ENCODE measurements at places on chromosomes 2 and 18.
A peak's percentile ranks its signal among the peaks of the same experiment; 100 is the strongest.

- no peak for DNase-seq
These were observed 55.8 kb upstream of the MGAT5 start for GRCh38 chr2:134198006-134198634.

DNA sequence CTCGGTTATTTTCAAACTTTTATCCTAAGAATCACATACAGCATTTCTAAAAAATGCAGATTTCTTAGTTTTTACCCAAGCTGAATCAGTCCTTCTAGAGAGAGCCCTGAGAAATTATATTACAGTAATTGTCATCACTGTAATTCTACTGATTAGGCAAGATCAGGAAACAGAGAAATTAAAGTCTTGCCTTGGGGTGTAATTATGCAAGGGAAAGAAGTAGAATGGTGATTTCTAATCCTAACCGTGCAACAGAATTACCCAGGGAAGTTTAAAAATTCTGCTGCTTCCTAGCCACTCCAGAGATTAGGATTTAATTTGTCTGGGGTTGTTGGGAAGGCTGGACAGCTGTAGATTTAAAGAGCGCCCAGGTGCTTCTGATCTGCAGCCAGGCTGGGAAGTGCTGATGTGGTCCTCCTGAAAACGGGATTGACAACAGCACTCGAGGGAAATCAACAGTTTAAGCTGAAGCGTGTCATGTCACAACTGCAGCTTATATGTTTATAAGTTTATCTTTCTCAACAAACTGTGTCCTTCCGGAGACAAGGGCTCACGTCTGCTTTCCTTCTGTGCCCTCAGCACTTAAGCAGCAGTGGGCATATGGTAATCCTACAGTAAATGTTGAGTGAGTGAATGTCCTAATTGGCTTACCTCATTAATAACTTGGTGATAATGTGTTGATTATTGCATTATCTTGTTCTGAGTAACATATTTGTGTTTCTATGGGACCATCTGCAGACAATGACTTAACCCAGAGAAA, 671.9 kb upstream of the SOX11 start:
- DNase-seq = no peak

DNA sequence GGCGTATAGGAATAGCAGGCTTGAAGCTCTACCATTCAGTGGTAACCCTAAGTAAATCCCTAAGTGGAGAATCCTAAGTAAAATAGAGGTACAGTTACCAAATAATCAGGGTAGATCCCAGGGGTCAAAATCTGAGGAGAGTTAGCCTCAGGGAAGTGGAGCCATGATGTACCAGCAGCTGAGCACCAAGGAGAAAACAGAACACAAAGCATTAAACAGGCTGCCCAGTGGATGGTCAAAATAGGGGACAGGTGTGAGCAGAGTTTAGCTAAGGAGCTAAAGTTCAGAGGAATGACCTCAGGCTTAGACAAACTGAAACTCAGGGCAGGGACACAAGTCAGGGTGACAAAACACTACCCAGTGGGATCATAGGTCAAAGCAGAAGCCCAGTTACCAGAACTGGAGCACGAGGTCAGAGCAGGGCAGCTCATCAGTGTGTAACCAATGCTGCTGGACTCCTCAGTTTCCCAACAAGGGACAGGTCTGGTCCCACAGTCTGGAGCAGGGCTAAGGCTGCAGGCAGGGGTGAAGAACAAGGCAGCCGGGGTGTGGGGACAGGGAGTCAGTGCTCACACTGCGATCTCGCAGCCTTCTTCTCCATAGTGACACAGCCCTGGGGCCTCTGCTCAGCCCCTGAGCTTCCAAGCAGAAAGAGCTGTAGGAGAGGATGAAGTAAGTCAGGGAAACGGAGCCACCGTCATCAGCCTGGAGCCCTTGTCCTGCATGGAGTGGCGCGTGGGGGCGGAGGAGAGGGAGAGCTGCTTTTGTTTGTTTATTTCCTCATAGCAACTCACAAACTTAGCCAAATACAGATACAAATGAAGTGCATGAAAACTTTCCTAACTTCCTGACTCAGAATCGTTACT, 264.0 kb downstream of the MREG start:
- no peak for DNase-seq

GRCh38 chr2:121066526-121066925, 218.5 kb downstream of the TFCP2L1 start:
- no peak for DNase-seq

DNA sequence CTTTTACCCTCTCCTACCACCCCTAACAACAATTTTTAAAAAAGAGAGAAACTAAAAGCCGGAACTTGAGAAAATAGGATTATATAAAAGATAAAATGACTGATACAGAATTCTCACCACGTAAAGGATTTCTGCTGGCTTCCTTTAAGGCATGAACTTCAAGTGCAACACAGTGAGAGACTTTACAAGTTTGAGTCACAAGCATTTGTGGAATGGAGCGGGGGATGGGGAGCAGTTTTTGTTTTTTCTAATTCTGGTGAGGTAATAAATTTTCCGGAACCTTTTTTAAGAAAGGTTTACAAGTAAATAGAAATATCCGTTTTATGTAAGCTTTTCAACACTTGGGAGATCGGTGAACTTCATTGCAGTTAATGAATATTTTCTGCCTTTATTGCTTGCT, 1.8 kb upstream of the CDH2 start:
- DNase-seq = no peak

DNA sequence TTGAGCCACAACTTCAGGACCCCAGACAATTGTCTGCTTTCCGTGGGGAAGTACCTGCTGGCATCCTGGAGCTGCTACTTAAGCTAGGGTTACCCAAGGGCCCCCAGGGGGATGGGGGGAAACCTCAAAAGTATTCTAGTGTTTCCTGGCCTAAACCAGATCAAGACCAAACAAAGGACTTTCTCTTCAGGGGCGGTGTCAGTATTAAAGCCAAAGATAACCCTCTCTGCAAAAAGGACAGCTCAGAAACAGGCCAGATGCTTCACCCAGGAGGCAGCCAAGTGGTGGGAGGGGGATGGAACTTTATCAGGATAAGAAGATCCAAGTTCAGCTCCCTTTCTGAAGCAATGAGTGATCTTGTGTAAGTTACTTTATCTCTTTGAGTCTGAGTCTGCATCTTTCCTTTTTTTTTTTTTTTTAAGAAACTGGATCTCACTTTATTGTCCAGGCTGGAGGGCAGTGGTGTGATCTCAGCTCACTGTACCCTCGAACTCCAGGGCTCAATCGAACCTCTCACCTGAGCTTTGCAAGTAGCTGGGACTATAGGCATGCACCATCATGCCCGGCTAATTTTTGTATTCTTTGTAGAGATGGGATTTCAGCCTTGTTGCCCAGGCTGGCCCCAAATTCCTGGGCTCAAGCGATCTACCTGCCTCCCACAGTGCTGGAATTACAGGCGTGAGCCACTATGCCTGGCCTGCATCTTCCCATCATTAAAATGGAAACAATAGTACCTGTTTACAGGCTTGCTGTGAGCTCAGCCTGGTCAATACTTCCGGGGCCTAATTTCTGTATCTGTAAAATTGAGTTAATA, 151.8 kb upstream of the PTPRM start:
- DNase-seq = no peak

DNA sequence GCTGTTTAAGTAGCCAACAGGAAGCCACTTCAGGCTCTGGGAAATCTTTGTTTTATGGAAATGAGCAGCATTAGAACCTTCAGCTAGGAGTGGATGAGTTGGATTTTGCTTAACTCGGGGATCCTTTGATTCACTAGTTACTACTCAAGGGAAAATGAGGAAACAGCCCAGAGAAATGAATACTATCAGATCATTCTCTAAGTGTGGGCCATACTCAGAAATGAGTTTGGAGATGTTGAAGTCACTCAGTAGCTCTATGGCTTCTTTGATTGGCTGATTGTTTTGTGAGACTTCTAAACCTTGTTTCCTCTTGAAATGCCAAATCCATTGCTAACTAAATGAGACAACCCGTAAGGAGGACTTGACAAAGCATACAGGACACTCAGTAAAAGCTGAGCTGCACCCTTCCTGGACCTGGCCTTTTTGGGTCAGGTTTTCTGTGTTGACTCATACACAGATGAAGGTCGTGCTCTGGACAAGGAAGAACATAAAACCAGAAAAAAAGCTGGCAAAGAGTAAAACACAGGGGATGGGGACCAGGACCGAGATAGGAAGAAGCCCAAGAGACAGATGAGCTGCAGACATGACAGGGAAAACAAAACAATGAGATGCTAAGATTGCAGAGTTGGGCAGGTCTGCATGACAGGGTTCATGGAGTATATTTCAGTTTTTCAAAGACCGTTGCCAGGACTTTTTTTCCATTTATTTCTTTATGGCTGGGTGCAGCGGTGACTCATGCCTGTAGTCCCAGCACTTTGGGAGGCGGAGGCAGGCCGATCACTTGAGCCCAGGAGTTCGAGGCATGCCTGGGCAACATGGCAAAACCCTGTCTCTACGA, 41.6 kb downstream of the INO80C start:
- DNase-seq = no peak

- no peak for DNase-seq
These were observed 73.9 kb downstream of the MARCO start for GRCh38 chr2:119015845-119016244.

- peak; percentile 43 for DNase-seq
These were observed 35.5 kb upstream of the SLC35F5 start for GRCh38 chr2:113791697-113792590.

DNA sequence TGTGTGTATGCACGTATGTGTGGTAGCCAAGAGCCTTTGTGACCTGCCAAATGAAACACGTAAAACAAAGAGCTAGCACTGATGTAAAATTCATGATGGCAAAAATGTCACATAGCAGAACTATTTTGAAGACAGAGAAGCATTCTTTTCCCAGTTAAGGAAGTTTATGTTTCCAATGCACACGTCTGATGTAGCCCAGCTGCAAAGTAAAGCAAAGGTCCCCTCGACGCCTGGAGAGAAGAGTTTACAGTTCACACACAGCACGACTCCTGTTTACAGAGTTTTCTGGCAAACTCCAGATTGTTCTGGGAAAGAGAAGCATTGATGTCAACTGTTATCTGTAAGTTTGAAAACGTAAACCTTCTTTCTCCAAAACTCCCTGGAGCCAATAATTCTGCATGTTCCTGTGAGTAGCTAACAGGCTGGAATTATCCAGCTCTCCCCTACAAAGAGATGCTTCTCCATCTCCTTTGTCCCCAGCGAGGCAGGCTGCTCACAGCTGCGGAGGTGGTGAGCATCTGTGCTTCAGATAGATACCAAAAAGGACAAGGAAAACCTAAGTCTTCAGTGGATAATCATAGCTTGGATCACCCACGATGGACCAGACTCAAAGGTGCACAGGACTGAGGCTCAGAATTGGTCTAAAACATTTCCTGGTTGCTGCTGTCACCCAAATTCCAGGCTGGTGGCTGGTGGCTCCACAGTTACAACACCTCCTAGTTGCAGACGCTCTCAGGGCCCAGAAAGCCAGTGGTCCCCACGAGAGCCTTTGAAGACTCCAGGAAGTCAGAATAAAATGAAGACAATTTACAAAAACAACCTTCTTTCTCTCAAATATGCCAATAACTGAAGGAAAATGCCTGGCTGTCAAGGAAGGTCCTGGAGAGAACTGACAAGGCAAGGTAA, 87.4 kb downstream of the COL6A3 start:
- DNase-seq = no peak

DNA sequence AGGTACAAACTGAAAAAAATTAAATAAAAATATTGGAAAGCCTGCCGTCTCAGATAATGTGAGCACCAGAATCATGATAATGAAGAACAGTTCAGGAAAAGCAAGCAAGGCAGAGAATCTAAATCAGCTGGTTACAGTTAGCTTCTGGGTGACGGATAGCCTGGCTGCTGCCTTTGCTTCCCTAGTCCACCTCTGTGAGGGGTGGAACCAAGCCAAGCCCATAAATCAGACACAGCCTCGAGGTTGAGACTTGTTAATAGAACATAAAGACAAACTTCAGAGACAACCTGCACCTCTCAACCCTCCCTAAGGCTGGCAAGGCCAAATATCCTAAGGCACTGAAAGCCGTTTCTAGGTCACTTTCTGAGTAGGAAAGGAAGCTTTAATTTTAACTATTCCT, 334.7 kb upstream of the SLC39A10 start:
- no peak for DNase-seq

DNA sequence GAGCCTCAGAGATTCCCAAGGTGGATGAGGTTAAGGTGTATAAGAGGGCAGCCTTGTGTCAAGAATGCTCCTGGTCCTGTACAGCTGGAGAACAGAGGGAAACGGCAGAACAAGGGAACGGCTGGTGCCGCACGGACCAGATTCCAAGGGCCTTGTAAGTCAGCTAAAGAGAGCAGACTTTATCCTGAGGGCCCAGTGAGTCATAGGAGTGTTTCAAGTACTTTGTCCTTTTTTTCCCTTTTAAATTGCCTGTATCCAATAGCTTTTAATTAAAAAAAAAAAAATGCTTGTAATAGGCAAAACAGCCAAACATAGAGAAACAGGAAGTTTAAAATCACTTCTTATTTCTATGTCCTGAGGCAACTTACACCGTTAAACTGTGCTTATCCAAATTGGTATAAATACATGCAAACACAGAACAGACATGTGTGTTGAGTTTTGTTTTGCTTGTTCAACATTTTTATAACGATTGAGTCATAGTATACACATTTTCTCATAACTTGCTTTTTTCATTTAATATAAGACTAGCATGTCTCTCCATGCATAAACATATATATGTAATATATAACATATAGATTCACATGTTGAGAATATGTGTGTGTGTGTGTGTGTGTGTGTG, 42.1 kb upstream of the EVA1A start:
- DNase-seq = no peak
